ENCODE measurements at places on chromosomes 3 and 15. TPM values are rescaled to one million over a fixed set of nuclear protein-coding genes. Genes with fewer than 3 reads are reported as not detected.

DNA sequence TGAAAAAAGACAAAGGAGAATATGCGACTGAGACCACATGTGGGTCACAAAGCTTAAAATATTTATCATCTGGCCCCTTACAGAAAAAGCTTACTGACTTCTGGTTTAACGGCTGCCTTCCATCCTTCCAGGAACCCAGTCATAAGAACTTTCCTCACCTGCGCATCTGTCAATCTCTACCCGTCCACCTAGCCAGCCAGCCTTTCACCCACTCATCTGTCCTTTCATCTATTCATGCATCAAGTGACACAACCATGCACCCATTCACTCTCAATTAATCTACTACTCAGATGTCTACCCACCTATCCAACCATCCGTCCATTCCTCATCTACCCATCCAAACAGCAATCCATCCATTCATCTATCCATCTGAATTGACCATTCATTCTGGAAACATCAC, 64.2 kb upstream of the NR2C2 start:
- no peak for DNase-seq

DNA sequence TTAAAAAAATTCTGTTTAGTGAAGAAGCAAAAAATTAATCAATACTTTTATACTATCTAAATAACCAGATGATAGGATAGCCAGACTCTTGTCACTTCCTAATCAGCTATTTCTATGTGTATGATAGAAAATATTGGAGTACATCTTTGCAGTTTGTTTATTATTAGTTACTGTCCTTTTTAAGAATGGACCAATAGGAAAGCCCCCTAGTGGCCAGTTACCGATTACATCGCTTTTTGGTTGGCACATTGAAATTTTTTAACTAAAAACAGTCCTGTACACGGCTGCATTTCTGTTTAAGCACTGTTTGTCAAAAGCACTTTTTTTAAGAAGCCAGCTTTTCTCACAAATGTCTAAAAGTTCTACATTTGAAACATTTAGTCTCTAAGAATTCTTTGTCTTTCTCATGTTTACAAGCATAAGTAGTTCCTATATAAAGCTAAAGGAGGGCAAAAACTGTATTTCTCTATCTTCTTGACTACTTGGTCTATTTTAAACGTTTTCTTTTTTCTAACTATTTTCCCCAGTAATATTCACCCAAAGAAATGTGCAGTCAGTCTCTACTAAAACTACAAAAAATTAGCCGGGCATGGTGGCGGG, 253.2 kb upstream of the LRTM1 start:
- no peak for DNase-seq

- no peak for DNase-seq
These were observed 230.9 kb downstream of the XXYLT1 start for GRCh38 chr3:195040094-195040493.

The CCDC33 gene
- not detected for total RNA-seq

- DNase-seq: no peak
These were observed 3.9 kb upstream of the ACAN start for GRCh38 chr15:88799341-88799740.

GRCh38 chr3:40939741-40940130, 259.6 kb upstream of the CTNNB1 start:
- DNase-seq: no peak

The IDH2 gene
- 60.1 TPM for total RNA-seq

DNA sequence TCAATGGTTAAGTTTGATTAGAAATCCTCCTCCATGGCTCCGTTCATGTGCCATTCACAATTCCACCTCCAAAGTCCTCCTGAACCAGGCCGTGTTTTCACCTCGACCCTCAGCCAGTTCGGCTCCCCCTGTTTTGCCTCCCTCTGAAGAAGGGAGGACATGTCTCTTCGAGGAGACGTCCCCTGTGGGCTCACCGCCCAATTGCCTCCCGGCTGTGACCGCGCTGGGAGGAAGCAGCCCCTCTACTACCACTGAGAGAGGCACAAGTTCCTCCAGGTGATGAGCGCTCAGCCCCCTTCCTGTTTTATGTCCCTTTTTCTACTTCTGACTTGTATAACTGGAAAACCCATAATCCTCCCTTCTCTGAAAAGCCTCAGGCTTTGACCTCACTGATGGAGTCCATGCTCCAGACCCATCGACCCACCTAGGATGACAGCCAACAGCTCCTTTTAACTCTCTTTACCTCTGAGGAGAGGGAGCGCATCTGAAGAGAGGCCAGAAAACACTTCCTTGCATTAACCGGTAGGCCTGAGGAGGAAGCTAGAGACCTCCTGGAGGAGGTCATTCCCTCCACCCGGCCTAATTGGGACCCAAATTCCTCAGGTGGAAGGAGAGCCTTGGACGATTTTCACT, 4.7 kb downstream of the DET1 start:
- no peak for DNase-seq

- DNase-seq: peak; percentile 79
These were observed 88.3 kb downstream of the MYO5A start for GRCh38 chr15:52440414-52440813.

DNA sequence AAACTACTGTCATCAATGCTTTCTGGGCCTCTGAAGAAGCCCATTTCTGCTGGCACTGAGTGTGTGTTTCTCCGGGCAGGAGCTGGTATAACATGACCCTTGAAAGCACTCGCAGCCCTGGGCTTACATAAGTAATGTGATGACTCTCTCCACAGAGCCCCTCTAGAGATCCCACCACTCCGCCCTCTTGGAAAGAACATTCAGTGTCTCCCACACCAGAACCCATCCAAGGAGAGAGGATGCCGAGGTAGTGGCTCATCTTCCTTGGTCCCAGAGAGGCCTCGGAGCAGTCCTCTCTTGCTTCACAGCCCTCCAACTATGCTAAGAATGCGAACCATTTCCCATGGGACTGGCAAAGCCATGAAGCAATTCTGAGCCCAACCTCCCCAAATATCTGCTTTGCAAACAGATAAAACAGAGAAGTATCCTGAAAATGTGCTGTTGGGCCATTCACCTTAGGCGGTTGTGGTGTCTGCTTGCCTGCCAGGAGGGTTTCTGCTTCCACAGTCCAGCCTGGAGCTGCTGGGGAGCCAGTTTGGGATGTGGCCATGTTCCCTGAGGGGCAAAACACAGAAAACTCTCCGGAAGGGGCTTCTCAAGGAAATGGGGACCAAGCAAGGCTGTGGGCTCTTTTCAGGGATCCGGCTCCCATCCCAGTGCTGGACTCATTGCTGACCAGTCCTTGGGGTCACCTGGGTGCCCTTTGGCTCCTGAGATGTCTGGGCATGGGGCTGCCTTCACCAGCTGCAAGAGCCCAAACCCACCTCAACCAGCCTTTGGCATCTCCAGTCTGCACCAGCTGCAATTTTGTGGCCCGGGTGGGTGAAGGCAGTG, 47.3 kb downstream of the AMOTL2 start:
- DNase-seq: peak; percentile 97

- no peak for DNase-seq
These were observed 1.8 kb downstream of the PRR23E start for GRCh38 chr3:127194601-127195187.

DNA sequence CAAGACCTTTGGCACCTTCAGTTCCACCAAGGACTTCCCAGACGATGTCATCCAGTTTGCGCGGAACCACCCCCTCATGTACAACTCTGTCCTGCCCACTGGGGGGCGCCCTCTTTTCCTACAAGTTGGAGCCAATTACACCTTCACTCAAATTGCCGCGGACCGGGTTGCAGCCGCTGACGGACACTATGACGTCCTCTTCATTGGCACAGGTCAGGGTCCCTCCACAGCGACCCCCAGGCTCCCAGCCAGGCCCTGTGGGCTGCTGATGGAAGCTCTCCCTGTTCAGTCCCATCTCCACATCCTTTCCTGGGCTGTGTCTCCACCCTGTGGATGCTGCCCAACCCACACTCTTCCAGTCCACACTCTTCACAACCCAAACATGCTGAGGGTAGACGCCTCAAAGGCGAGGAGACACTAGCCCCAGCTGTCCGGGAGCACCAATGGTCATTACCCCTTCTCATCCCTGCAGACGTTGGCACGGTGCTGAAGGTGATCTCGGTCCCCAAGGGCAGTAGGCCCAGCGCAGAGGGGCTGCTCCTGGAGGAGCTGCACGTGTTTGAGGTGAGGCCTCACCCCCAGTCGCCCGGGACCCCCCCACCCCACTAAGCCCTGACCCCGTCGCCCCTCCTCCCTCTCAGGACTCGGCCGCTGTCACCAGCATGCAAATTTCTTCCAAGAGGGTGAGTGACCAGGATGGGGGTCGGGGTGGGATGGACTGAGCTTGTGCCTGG, 4.3 kb upstream of the LSMEM2 start:
- peak; percentile 42 for DNase-seq

DNA sequence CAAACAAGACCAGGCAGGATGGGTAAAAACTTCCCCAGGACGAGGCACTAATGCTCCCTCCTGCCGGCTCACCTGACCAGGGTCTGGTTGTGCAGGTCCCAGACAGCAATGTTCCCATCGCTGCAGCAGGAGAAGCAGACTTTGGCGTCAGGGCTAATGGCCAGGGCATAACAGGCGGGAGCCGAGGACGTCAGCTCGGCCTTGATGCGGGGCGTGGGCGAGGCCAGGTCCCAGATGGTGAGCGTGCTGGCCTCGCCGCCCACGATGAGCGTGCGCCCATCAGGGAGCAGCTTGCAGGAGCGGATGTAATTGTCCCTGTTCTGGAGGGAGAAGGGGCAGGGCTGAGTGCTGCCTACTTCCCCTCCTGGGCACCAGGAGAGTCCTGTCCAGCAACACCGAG, 43.4 kb downstream of the TLE3 start:
- no peak for DNase-seq

The INKA1 gene
- 20.1 TPM for total RNA-seq

DNA sequence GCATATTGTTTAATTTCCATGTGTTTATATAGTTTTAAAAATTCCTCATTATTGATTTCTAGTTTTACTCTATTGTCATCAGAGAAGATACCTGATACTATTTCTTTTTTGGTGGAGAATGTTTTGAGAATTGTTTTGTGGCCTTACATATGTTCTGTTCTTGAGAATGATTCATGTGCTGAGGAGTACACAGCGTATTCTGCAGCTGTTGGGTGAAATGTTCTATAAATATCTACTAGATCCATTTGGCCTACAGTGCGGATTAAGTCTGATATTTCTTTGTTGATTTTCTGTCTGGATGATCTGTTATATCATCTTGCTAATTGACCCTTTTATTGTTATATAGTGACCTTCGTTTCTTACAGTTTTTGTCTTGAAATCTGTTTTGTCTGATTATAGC, 109.7 kb downstream of the UBE2E2 start:
- DNase-seq: no peak

DNA sequence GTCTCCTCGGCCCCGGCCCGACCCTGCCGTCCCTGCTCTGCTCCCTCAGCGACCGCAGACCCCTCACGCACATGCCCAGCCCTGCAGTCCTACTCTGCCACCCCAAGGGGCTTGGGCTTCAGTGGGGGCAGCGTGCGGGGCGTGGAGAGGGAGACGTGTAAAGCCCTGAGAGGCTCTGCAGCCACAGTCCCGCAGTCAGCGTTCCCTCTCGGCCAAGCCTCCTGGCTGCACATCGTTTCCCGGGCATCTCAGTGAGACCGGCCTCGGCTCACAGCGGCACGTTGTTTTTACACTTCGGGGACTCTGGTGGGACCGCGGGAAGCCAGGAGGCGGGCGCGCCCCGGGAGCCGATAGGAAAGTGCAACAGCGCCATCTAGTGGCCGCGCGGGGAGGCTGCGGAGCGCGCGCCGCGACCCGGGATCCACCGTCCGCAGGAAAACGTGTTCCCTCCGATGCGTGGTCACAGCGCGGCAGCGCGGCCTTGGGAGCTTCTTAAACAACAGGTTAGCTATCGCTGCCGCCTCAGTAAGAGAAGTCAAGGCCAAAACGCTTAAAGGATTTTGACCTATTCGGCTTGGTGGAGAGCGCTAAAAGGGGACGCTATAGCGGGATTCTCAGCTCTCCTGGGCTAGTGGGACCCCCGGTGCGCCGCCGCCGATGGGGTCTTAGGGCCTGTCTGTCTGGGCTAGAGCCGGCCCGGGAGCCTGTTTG, 226.8 kb upstream of the IGF1R start:
- DNase-seq: no peak

DNA sequence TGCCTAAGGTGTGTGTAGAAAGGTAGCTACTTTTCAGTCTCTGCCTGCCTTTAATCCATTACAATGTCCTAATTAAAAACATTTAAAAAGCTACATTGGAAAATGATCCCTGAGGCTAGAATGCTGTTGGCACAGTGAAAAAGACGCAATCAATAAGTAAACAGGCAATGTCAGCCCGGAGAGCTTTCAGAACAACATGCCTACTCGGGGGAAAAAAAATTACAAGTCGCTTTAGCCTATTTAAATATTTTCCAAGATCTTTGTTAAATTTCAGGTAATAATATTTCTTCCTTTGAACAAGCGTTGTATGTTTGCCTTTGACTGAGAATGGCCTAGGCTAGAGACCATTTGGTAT, 46.6 kb upstream of the CD47 start:
- DNase-seq: no peak

DNA sequence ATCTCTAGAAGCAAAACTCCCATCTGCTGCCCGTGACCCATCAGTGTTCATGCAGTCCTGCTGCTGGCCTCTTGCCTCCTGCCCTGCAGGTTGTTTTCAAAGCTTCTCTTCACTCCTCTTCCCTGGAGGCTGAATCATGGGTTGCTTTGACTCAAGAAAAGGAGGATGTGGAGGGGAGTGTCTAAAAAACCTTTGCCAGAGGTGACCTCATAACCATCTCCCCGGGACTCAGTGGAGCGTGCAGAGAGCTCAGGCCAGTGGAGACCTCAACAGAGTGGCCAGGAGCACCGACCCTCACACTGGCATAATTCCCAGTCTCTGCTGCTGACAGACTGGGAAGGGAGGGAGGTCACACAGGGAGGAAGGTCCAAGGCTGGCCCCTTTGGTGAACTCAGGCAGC, 60.9 kb upstream of the ITGA11 start:
- no peak for DNase-seq

DNA sequence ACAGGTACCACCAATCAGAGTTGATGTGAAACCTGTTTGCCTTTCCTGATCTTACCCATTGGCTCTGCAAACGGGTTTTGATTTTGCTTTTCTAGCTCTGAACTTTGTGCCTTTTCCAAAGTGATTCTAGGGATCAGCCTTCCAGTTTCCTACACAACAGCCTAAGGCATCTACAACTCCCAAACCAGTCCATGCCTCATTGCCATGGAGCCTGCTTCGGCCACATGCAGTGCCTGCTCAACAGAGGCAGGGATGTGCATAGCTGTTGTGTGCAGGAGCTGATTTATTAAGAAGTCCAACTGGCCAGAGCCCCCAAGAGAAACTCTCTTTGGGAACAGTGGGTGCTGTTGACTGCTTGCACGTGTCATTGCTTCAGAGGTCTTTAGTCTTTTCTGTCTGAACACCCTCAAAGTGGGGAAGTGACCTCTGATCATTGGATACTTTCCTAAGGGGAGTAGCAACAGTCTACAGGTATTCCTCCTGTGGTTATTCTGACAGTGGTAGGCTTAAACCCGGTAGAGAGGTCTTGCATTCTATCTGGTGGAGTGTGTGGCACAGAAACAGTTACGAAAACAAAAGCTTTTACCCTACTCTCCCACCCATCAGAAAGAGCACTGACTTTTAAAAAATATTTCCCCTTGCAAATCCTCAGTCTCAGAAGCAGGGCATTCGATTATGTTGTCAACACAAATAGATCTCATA, 36.6 kb upstream of the THSD4 start:
- no peak for DNase-seq

GRCh38 chr3:74564560-74564959, 49.9 kb downstream of the CNTN3 start:
- no peak for DNase-seq

Measured in foreskin keratinocyte (primary cell).